ENCODE measurements at places on chromosomes 1 and 21.

DNA sequence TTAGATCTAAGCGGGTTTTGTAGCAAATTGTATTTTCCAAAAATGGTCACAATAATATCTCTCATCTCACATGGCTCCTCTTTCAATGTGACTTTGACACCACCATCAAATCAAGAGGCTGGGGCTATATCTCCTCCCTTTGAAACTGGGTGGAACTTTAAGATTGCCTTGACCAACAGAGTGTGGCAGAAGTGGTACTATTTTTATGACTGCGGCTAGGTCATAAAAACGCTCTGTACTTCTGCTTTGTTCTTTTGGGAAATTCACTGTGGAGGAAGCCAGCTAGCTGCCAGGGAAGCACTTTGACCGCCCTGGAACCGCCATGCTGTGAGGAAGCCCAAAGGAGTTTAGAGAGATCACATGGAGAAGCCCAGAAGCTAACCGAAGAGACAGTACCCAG, 50.7 kb upstream of the ACOT11 start:
- DNase-seq: no peak

GRCh38 chr1:152086760-152087159, 2.1 kb downstream of the TCHHL1 start:
- DNase-seq: no peak

DNA sequence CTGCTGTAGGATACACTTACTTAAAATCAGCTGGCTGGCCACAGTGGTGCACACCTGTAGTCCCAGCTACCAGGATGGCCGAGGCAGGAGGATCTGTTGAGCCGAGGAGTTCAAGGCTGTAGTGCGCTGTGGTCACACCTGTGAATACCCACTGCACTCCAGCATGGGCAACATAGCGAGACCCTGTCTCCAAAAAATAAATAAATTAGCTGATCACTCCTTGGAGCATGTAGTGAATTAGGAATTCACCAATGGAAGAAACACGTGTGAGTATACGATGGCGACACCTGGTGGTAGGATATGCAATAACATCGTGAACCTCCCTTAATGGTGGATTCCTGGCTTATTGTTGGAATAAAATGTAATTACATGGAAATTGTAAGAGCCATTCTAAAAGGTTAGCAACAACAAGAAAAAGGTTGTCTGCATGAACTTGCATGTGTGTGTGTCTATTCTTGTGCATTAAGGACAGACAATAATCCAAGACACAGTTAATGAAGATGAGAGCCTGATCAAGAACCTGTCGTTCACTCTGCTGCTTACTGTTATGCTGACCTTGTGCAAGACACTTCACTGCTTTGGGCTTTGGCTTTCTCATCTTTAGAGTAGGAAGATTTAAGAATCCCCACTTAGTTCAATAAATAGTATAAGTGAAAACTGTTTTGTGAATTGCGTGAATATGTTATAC, 38.6 kb upstream of the COX20 start:
- no peak for DNase-seq

DNA sequence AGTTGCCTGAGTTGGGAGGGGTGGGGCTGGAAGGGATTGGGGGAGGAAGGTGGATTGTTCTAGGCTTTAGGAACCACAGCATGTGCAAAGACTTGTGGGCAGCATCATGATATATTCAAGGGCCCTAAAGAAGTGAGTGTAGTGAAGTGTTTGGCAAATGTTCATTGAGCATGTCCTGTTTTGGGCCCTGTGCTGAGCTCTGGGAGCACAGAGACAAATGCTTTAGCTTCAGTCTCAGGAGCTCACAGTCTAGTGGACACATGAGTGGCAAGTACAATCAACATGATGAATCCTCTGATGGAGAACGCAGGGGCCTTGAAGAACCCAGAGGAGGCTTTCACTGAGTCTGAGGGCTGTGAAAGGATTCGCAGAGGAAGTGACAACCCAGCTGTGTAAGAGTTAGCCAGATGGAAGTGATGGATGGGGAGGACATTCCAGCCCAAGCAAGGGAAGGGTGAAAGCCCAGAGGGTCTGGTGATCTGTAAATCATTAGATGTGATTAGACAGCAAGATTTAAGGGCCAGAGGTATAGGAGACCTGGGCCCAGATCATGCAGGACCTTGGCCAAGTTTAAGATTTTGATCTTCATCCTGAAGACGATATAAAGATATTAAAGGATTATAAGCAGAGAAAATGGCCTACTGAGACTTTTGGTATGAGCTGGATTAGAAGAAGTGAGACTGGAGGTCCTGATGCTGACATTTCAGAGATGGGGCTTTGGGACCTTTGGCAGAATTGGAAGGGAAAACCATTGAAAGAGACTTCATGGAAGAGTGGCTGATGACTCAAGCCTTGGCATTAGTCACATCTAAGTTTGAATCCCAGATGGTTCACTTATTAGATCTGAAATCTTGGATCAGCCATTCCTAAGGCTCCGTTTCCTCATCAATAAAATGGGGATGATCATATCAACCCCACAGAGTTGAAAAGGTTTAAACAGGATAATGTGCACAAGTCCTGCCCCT, 4.6 kb downstream of the IPO13 start:
- DNase-seq: no peak

DNA sequence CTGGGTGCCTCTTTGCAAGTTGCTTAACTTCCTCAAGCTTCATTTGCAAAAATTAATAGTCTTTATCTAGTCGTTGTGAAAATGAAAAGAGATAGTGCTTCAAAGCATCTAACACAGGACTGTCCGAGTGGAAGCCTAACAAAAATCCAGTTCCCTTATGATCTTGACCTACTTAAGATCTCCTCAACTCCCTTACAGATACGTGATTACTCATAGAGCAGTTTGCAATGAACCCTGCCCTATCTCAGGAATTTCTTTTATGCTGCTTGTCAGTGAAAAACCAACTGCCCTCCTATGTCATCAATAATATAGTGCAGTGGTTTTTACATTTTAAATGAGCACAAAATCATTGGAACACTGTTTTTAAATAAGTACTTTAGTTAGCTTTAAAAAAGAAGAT, 314.3 kb downstream of the BACH1 start:
- no peak for DNase-seq

DNA sequence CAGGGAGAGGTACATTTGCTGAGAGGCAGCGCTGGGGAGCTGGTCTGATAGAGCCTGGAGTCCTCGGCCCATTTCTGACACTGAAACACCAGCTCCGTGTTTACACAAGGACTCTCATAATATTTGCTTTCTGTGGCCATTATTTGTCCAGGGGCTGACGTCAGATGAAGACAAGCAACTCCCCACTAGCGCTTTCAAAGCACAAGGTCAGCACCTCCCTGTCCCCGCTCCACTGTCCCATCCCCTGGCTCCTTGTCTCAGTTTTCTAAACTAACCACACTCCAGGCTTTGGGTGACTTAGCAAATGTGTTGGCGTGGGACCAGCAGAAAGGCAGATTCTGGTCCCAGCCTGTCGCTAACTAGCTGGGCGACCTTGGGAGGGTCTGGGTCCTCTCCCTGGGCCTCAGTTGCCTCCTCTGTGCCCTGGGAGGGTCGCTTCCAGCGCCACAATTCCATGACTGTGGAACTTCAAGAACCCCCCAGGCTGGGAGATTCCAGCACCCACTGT, 37.4 kb upstream of the ZBTB40 start:
- DNase-seq: peak; percentile 24

GRCh38 chr21:41411449-41412089, 14.5 kb upstream of the MX1 start:
- DNase-seq: no peak

GRCh38 chr1:63784489-63785390, 10.9 kb downstream of the ROR1 start:
- no peak for DNase-seq

- DNase-seq: no peak
Measured at GRCh38 chr1:5887971-5888361, 104.3 kb downstream of the NPHP4 start.

GRCh38 chr1:184931566-184931965, 42.7 kb downstream of the NIBAN1 start:
- no peak for DNase-seq

- DNase-seq: no peak
Measured at GRCh38 chr1:179493323-179493722, 82.4 kb downstream of the NPHS2 start.

DNA sequence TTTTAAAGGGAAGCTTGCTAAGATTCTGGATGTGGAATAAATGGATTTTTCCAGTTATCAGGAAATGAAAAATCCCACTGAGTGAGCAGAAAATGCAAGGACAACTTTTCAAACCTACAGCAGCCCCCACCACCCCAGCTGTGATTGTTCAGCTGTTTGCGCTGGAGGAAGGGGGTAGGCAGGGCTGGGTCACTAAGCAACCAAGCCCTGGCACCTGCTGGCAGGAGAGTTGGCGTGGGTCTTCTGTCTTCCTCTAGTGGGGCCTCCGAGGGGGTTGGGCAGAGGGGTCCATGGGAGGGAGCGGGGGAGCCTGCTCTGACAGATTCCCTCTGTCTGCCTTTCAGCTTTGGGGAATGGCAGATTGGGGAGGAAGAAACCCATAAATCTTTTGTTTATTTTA, 45.3 kb downstream of the EIF2D start:
- DNase-seq: peak; percentile 59

- no peak for DNase-seq
Measured at GRCh38 chr1:10941891-10942541, 70.4 kb upstream of the TARDBP start.

- no peak for DNase-seq
Measured at GRCh38 chr1:100769906-100770646, 50.5 kb downstream of the VCAM1 start.

- DNase-seq: no peak
Measured at GRCh38 chr1:177975588-177976495, 6.0 kb upstream of the SEC16B start.

GRCh38 chr1:81682490-81682889, 118.2 kb upstream of the ADGRL2 start:
- DNase-seq: no peak

- DNase-seq: no peak
Measured at GRCh38 chr1:21355956-21356355, 65.7 kb upstream of the ECE1 start.

DNA sequence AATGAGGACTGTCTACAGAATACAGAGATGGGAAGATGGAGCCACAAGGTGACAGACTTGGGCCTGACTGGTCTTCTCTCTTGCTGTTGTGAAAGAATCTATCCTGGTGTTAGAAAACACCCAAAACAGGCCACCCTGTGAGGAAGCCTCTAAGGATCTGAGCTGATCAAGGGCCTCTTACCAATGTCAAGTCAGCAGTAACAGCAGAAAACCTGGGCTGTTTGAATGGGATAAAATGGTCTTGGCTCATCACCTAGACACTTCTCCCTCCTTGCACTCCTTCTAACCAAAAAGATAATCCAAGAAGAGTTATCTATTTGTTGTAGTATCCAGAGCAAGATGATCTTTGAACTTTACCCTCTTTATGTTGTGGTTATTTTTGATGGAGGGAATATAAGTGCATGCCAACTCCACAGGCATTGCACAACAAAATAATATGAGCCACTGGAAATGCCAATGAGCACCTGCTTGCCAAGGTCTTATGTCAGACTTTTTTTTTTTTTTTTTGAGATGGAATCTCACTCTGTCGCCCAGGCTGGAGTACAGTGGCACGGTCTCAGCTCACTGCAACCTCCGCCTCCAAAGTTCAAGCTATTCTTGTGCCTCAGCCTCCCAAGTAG, 32.8 kb upstream of the ZNF281 start:
- no peak for DNase-seq

DNA sequence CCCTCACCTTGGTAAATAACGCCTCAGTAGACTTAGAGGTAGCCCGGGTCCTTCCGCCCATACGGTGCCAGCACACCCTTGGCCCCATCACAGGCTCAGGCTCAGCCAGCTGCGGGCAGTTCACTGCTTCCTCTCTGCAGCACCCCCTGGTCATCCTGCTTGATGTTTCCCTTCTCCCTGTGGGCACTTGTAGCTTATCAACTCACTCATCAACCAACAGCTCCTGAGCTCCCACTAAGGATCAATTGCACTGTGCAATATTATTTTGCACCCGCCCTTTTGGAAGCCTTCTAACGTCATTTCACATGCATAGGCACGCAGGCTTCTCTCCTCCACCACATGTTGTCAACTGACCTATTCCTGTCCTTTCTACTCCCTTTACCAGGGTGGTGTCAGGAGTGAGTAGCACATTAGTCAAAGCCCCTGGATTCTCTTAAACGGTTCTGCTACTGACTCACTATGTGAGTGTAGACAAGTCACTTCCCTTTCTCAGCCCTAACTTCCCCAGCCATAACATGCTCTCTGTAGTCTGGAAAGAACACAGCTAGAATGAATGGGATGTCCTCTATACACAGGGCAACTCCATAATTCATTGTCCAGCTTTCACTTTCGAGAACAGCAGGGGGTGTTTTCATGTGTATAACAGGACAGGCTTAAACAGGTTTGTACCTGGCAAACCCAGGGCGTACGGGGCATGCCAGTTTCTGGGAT, 47.1 kb upstream of the IRF2BP2 start:
- no peak for DNase-seq

GRCh38 chr1:222114536-222115156, 372.8 kb upstream of the DUSP10 start:
- no peak for DNase-seq

Measured in NCI-H1417 treated with DMSO at 0.1 percent for 48 hours (cell line).